ENCODE measurements at places on chromosomes 7 and 10. TPM values are rescaled to one million over a fixed set of nuclear protein-coding genes. Genes with fewer than 3 reads are reported as not detected.

- DNase-seq, result no peak
These were observed 8.8 kb upstream of the ENO4 start for GRCh38 chr10:116840389-116841075.

Gene DYDC1
- total RNA-seq, result not detected

DNA sequence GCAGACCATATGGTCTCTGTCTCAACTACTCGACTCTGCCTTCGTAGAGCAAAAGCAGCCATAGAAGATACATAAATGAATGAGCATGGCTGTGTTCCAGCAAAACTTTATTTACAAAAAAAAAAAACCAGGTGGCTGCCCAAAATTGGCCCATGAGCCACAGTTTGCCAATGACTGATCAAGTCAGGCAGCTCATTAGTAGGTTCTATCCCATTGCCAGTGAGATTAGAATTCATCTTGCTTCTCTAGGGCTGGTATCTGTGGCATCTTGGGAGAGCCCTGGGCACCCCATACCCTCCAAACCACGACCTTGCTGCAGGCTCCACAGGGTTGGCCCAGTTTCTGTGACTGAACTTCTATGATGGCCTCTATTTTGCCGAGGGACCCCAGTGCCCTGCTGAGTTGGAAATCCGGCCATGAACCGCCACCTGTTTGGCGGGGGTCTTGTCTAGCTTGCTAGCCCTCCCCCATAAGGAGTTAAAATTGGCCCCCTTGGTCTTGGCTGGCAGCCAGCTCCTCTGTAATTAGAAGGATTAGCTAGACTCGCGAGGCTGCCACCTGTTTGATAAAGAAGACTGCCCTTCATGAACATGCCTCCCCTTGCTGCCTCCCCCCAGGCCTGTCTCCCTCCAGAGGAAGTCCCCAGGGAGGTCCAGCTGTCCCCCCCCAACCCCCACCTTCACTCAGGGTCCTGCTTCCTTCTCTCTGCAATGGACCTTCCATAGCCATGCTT is 83.9 kb downstream of the CHN2 start:
- peak; percentile 82 for DNase-seq

- peak; percentile 56 for DNase-seq
These were observed 198.4 kb upstream of the KIAA1217 start for GRCh38 chr10:24010436-24010970.

Gene TMEM130
- 3.5 TPM for total RNA-seq

DNA sequence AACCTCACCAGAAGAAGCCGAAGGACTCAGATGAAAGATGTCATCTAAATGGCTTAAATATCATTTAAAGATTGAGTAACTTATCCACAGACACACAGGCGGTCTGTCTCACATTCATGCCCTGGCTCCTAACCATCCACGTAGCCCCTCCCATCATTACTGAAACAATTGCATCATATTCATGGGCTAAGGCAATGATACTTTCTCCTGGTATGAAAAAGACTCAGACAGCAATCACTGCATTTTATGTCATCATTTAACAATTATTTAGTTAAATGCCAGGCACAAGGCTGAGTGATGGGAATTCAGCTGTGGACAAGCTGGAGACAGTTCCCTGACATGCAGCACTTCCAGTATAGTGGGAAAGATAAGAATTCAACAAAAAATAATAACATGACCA is 11.2 kb upstream of the TECTB start:
- no peak for DNase-seq

- DNase-seq, result no peak
These were observed 10.8 kb upstream of the ETV1 start for GRCh38 chr7:14000247-14000646.

Gene ATRNL1
- 11.7 TPM for total RNA-seq

GRCh38 chr10:59700709-59701108 is 8.9 kb downstream of the SLC16A9 start:
- DNase-seq, result no peak

DNA sequence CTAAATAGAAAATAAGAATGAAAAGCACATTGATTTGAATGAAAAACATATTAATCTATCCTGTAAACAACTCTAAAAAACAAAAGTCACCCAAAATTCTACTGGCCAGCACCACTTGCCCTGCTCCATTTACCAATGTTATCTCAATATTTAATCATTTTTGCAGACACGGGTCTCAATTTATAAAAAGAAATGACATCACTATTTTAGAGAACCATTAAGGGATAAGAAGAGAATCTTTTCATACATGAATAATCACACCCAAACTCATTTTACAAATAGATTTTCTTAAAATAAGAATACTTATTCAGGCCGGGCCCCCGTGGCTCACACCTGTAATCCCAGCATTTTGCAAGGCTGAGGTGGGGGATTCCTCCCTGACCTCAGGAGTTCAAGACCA is 3.9 kb downstream of the SAR1A start:
- no peak for DNase-seq

Gene OR6B1
- total RNA-seq, result not detected

- peak; percentile 75 for DNase-seq
These were observed 46.9 kb downstream of the EGFR start for GRCh38 chr7:55065511-55066229.

Gene CNTNAP2
- total RNA-seq, result 1.9 TPM

Gene NUB1
- 27.8 TPM for total RNA-seq

- peak; percentile 97 for DNase-seq
These were observed 2.0 kb upstream of the TNRC18 start for GRCh38 chr7:5425507-5426225.

Gene MACROH2A2
- total RNA-seq, result 18.9 TPM

DNA sequence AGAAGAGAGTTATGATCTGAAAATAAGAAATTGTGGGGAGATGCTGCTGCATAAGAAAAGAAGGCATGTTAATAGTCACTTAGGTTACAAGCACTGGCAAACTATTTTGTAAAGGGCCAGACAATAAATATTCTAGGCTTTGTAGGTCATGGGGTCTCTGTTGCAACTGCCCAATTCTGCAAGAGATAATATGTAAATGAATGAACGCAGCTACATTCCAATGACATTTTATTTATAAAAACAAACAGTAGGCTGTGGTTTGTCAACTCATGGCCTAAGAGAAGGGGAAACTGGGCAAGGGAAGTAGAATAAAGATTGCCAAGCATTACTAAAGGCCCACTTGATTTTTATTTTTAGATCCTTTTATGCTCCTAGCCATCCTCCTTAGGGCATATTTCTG is 133.1 kb downstream of the RAPGEF5 start:
- no peak for DNase-seq

DNA sequence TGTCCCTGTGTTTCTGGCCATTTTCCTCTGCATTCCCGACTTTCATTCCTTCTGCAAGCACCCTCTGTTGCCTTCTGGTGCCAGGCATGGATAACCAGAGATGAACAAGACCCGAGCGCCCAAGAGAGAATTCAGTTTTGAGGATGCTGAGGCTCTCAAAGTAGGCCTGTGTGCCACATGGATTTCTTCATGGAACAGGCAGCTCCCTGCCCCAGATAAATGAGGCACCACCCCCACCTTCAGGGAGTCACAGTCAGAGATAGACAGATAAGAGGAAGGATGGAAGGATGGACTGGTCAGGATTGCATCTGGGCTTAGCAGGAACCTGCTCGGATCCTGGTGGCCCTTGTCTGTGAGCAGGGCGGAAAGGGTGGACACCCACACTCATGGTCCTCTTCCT is 49.4 kb downstream of the ADCYAP1R1 start:
- DNase-seq, result no peak

GRCh38 chr7:116171094-116171493 is 39.2 kb upstream of the TES start:
- no peak for DNase-seq

- peak; percentile 29 for DNase-seq
These were observed 161.2 kb downstream of the TAX1BP1 start for GRCh38 chr7:27901028-27901760.

Gene OPN4
- not detected for total RNA-seq

Gene POLR2J2
- 6.9 TPM for total RNA-seq

DNA sequence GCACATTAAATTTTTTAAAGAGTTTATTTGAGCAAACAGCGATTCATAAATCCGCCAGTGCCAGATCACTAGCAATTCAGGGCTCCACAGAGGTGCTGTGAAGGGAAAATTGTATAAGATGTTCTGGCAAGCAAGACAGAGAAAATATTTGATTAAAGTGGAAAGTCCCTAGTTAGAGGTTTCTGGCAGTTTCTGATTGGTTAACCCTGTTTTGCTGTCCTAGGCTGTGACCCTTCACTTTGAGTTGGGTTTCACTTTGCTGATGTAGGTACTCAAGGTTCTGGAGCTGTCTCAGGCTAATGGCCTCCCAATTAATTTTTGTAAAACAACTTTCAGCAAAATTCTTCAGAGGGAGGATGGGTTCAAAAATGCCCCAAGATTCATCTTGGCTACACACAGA is 79.4 kb upstream of the NXPH1 start:
- no peak for DNase-seq

DNA sequence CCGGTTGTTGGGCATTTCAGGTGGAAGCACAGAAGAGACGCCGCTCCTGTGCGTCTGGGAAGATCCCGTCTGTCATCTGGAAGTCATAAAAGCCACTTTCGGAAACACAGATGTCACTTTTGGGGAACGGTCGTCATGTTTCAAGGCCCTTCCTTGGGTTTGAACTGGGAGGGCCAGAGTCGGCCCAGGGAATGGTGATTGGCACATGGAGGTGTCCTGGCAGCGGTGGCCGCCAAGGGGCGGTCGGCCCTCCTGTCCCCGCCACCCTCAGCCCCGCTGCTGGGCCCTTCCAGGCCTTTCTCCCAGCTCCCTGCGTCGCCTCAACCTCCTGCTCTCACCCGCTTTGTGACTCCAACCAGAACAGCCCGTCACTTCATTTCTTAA is 115.2 kb upstream of the SFMBT2 start:
- DNase-seq, result no peak

GRCh38 chr7:131655866-131656265 is 99.4 kb upstream of the PODXL start:
- no peak for DNase-seq

DNA sequence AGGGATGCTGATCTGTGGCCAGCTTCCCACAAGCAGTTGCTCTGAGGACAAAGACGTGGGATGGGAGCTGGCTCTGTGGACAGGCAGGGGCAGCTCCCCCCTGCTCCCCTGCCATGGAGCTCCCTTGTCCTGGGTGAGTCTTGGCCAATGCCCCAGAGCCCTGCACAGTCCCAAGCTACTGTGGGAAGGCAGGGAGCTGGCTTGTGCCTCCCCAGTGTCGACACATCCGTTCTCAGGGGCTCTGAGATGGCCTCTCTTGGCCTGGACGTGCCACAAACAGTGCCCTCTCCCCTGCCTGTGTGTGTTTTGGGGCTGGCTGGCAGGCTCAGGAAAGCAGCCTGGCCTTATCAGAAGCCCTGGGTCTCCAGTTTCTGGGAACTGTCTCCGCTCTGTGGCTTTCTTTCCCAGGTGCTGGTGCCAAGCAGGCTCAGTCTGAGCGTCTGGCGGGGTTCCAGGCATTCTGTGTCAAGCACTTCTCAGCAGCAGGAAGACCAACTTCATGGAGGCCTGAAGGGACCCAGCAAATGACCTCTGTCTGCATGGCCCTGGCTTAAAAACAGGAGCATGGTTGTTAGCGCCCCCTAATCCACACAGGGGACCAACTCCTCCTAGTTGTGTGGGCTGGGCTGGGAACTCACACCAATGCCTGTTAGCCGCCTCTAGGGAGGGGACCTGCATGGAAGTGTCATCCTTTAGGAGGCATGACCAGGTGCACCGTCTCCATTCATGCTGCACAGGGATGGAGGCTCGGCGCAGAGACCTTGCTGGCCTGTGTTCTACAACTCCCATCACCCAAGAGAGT is 375.2 kb downstream of the RPS24 start:
- DNase-seq, result peak; percentile 92

- no peak for DNase-seq
These were observed 509.8 kb downstream of the SUGCT start for GRCh38 chr7:40644454-40645188.

Gene MBL2
- not detected for total RNA-seq

DNA sequence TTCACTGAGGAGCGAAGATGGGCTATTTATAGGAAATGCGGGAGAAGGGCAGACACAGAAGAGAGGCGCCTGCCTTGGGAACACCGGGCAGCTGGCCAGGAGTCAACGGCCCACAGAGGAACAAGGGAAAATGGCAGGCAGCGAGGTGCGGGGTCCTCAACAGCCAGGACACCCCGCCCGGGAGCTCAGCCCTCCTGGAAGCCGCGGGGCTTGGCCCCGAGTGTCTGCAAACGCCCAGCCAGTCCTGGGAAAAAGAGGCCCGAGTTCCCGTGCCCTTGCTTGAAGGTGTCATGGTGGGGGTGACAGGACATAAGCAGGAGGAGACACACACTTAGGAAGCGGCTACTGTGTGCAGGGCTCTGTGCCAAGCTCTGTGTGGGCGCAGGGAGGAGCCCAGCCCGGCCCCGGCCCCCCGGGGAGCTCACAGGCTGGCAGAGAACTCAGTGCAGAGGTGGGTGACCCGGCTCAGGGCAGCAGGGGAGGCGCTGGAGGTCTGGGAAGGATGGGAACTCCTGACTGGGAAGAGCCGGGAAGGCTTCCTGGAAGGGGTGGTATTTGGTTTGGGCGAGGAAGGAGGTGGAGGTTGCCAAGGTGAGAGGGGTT is 79.9 kb downstream of the ELFN1 start:
- DNase-seq, result peak; percentile 59

DNA sequence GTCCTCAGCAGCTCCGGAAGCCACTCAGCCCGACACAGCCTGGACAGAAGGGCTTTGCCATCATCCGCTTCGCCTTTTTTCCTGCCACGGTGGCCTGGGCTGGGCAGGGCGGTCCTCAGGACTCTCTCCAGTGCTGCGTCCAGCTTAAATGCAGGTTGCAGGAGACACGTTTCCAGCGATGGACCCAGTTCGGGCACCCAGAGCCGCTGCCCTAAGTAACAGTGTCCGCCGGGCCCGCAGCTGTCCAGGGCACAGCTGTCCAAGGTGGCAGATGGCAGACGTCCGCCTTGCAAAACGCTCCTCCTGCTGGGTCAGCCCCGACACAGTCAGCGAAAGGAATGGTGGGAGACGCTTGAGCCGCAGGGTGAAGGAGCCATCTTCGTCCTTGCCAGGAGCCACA is 37.0 kb upstream of the FOXL3 start:
- DNase-seq, result peak; percentile 77

GRCh38 chr10:84407388-84408049 is 79.1 kb downstream of the CCSER2 start:
- peak; percentile 29 for DNase-seq

DNA sequence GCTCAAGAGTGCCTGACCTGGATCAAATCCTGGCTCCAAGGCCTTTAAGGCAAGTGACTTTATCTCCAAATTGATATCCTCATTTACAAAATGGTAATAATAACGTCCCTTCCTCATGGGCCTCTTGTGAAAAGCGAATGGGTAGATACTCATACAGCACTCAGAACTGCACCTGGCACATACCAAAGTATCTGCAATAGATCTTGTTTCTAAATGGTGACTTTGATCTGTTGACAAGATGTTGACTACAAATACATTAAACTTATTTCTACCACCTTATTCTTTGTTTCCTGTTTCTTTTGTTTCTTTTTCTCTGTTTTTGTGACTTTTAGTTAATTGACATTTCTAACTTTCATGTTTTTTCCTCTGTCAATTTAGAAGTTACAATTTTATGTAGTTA is 53.0 kb downstream of the RNLS start:
- no peak for DNase-seq
